ENCODE measurements at places on chromosomes 16 and 17. TPM values are rescaled to one million over a fixed set of nuclear protein-coding genes. Genes with fewer than 3 reads are reported as not detected.

LRRC75A gene
- total RNA-seq, result 3.1 TPM

DNA sequence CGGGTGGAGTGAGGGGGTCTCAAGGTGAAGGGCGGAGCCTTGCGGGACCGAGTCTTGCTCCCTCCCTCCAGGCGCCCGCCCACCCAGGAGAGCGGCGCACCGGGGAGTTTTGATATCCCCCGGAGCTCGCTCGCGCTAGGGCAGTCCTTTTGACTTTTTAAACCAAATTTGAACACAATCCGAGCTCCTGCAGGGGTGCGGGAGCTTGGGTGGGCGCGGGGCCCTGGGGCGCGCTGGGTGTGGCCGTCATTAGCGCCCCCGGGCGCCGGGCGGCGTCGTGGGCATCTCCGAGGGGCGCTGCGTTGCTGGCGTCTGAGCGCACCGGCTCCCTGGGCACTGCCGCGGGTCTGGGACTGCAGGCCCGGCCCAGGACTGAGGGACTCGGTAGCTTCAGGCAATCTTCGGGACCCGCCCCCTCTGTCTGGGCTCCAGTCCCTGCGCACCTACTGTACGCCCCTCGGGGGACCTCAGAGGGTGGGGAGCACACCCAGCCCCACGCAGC lies 10.9 kb downstream of the MAF start:
- peaks cover 42% of the 10 kb centered on the region for H3K4me1 ChIP-seq
- H3K36me3 ChIP-seq, result peaks cover 3% of the 10 kb centered on the region
- no peak for DNase-seq
- no peaks in the 10 kb centered on the region for H3K27me3 ChIP-seq

SGSM2 gene
- 119 TPM for total RNA-seq

DNA sequence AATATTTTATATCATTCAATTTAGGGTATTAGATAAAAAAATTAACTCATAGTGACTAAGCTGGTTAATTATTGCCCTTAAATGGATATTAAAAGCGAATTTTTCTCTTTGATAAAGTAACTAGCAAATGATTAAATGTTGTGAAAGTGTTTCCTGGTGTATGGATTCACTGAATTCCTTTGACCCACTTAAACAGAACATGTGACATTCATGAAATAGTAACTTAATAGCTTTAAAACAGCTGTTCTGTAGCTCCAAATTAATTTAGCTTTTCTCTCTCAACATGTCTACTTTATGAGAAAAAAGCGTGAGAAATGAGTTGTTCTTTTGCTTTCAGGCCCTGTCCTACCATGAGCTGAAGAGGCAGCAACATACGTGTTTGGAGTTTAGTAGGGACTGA lies 36.4 kb upstream of the APPBP2 start:
- DNase-seq, result no peak
- H3K27ac ChIP-seq, result no peak overlapping the region
- no peak overlapping the region for H3K4me3 ChIP-seq
- H3K36me3 ChIP-seq, result no peaks in the 10 kb centered on the region
- H3K27me3 ChIP-seq, result peaks cover 8% of the 10 kb centered on the region
- H3K4me1 ChIP-seq, result no peaks in the 10 kb centered on the region

TBC1D3K gene
- total RNA-seq, result not detected

GRCh38 chr17:61386251-61386650 lies 13.4 kb upstream of the TBX2 start:
- H3K27me3 ChIP-seq, result no peaks in the 10 kb centered on the region
- H3K4me1 ChIP-seq, result peaks cover 5% of the 10 kb centered on the region
- H3K27ac ChIP-seq, result no peak overlapping the region
